NCI-H1105 (cell line): ENCODE measurements at places on chromosomes 6 and 20.

GRCh38 chr6:86949771-86950170 is 12.4 kb downstream of the HTR1E start:
- no peak for DNase-seq

GRCh38 chr6:80457439-80457933 is 351.0 kb downstream of the BCKDHB start:
- no peak for DNase-seq

GRCh38 chr6:17527076-17527475 is 73.0 kb upstream of the FAM8A1 start:
- DNase-seq, result no peak

GRCh38 chr20:58293453-58293852 is 16.1 kb upstream of the RAB22A start:
- no peak for DNase-seq
